ENCODE measurements at places on chromosomes 6 and 20. TPM values are rescaled to one million over a fixed set of nuclear protein-coding genes. Genes with fewer than 3 reads are reported as not detected.

Gene ESF1
- polyA plus RNA-seq, result 27.4 TPM

Gene NT5DC1
- 48.5 TPM for polyA plus RNA-seq

- DNase-seq, result no peak
Observed at GRCh38 chr6:43510827-43511163, 649 bp upstream of the LRRC73 start.

Gene IRF4
- polyA plus RNA-seq, result 0.17 TPM

Gene IL20RA
- polyA plus RNA-seq, result 1.4 TPM

Gene MAPK13
- 20.7 TPM for polyA plus RNA-seq

DNA sequence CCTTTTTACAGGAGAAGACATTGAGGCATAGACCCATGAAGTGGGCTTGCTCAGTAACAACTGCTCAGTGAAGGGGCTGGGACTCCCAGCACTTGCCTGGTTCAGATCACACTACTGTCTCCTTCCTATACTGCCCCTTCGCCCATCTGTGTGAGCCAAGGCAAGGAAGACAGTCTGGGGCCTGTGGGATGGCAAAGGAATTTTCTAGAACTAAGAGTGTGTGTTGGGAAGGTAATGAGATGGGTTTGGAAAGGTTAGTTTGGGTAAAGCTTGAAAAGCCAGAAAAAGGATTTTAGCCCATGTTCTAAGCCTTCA lies 213.3 kb upstream of the AGPAT4 start:
- DNase-seq, result no peak

- DNase-seq, result no peak
Observed at GRCh38 chr6:121853686-121854085, 418.2 kb downstream of the GJA1 start.

DNA sequence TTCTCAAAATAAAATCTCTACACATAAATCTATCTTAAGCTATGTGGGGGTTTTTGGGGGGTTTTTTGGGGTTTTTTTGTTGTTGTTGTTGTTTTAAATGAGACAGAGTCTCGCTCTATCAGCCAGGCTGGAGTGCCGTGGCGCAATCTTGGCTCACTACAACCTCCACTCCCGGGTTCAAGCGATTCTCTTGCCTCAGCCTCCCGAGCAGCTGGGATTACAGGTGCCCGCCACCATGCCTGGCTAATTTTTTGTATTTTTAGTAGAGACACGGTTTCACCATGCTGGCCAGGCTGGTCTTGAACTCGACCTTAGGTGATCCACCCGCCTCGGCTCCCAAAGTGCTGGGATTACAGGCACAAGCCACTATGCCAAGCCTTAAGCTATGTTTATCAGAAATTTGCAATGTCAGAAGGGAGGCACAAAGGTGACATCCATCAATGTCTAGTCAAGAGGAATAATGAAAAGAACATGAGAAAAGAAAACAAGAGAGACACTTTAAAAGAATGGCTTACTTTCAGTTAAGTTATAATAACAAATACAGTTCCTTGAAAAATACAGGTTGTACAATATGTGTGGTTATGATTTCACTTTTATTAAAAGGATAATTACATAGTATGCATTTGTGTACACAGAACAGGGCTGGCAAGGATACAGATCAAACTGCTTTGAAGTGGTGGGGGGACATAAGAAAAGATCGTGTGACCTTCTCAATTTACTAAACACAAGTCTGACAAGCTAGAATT lies 28.6 kb downstream of the SLC23A2 start:
- no peak for DNase-seq

Gene NDRG3
- 34.3 TPM for polyA plus RNA-seq

GRCh38 chr6:100460650-100461204 lies 4.0 kb downstream of the SIM1 start:
- DNase-seq, result no peak

Gene SLC22A1
- polyA plus RNA-seq, result 1.0 TPM

- DNase-seq, result no peak
Observed at GRCh38 chr6:100620085-100620840, 155.5 kb upstream of the SIM1 start.
